GM12891 (cell line): ENCODE measurements at places on chromosomes 3 and 15.

- DNase-seq, result no peak
Observed at GRCh38 chr3:117914540-117915100, 1120.0 kb downstream of the IGSF11 start.

GRCh38 chr3:159964166-159964973, 24.3 kb upstream of the IL12A start:
- DNase-seq, result peak; percentile 35

GRCh38 chr3:124860599-124860998, 26.6 kb downstream of the ITGB5 start:
- no peak for DNase-seq

GRCh38 chr15:39416258-39416657, 164.6 kb upstream of the THBS1 start:
- DNase-seq, result no peak

DNA sequence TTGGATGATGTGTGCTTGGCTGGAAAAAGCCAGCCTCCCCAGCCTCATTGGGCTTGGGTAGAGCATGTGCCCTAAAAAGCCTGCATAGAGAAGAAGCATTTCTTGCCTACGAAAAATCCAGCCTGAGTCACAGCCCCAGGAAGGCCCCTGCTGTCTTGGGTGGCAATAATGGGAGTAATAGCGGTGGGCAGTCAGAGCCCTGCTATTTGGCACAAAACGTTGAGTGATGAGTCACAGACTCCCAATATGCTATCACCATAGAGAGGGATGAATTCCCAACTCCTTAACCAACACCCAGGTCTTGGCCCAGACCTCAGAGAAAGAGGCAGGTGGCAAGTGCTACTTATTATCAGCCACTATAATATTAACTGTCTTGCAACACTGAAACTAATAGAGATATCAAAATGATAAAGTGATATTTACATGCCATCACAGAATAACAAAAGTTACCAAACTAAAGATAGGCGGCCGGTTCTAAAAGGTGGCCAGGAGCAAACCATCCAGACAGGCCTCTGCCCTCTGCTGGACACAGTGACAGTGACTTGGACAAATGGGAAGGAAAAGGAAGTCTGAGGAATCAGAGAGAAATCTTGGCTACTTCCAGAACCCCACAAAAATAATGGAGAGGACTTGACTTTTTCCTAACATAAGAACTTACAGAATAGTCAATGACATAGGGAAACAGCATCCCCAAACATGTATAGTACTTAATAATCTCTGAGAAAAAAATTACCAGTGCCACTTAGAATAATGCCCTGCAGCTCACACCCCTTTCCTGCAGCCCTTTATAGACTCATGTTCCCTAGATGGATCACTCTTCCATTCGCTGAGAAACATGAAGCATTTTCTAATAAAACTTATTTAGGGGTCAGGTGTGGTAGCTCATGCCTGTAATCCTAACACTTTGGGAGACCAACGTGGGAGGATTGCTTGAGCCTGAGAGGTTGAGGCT, 51.9 kb upstream of the MUC13 start:
- DNase-seq, result no peak

GRCh38 chr3:11568503-11569155, 75.1 kb downstream of the VGLL4 start:
- no peak for DNase-seq
